ENCODE measurements at places on chromosomes 4 and X.

DNA sequence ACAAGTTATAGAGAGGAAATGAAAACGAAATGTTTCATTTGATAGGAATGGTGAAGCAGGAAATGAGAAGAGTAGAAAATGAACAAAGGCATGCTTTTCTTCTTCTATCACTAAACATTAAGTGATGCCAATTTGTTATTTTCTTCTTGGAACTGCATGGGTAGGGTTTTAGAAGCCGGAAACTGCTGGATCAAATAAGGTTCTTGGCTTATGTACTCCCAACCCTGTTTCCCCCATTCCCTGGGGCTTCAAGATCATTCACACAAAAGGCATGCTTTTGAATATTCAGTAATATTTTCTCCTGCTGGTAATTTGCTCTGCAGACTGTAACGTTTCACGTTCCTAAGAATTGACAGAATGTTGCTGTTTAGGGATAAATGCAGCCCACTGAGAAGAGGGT lies 224.1 kb downstream of the NLGN4X start:
- DNase-seq: no peak

- DNase-seq: no peak
These were observed 30.5 kb downstream of the AFF1 start for GRCh38 chr4:86965019-86965976.

GRCh38 chr4:5472160-5472591 lies 236.2 kb downstream of the EVC2 start:
- DNase-seq: no peak

DNA sequence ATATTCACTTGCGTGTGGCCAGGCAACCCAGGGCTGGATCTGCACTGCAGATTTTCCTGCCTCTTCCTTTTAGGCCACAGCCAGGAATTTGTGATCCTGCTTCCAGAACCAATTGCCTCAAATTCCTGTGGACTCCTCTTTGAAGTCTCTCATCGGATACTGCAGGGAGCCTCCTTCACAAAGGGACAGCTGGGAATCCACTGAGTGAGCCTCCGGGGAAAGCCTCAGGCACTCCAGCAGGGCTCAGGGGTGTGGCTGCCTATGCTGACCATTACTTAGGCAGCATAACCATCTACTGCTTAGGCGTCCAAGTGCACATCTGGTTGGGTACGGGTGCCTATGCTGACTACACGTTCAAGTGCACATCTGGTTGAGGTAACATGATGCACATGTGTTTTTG lies 321.5 kb downstream of the NLGN4X start:
- no peak for DNase-seq

- no peak for DNase-seq
These were observed 63.5 kb upstream of the ARHGAP36 start for GRCh38 chrX:130994671-130995070.

DNA sequence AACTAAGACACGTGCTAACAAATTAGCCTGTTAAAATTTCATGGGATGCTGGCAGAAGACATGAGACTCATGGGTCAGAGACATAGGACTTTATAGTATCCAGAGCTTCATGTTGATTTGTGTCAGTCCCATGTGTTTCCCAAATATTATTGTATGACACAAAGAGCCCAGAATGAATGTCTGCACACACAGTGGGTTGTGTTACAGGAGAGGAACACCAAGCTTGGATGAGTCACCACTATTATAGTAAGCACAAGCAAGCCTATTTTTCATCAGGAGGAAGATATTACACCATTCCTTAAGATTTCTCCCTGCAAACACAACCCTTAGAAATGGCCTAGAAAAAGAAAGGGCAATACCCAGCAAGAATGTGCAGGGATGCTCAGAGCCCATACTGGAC lies 15.4 kb downstream of the BBS12 start:
- no peak for DNase-seq

DNA sequence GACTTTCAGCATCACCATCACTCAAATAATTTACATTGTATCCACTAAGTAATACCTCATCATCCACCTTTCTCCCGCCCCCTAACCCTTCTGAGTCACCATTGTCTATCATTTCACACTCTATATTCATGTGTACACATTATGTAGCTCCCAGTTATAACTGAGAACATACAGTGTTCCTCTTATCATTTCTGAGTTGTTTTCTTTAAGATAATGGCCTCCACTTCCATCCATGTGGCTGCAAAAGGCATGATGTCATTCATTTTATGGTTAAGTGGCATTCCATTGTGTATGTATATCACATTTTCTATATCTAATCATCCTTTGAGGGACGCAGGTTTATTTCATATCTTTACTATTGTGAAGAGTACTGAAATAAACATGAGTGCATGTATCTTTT lies 14.6 kb upstream of the NDST4 start:
- DNase-seq: no peak

Measured in stimulated activated CD8-positive, alpha-beta memory T cell treated with anti-CD3 and anti-CD28 coated beads, Interleukin-15, amount 100 ng/mL, for 4 hours (primary cell).